ENCODE measurements at places on chromosomes 5 and 9.

GRCh38 chr5:58246461-58246944 lies 213.4 kb downstream of the PLK2 start:
- DNase-seq: no peak

- DNase-seq: no peak
Measured at GRCh38 chr9:127664678-127665507, 41.9 kb upstream of the CFAP157 start.

DNA sequence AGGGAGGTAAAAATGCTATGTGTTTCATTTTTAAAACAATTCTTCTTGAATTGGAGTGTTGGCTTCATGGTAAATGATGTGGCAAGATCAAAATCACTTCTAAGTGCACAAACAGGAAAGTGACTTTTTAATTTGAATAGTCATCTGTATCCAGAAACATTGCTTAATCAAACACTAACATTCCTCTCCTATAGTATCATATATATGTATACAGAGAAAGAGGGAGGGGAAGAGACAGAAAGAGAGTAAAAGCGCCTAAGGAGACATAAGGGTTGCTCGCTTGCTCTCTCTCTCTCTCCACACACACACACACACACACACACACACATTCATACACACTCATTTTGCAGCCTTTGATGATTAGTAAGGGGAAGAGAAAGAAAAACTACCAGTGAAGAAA lies 95.4 kb upstream of the PRDM9 start:
- DNase-seq: no peak

GRCh38 chr5:19099195-19099594 lies 888.8 kb downstream of the CDH18 start:
- DNase-seq: no peak

DNA sequence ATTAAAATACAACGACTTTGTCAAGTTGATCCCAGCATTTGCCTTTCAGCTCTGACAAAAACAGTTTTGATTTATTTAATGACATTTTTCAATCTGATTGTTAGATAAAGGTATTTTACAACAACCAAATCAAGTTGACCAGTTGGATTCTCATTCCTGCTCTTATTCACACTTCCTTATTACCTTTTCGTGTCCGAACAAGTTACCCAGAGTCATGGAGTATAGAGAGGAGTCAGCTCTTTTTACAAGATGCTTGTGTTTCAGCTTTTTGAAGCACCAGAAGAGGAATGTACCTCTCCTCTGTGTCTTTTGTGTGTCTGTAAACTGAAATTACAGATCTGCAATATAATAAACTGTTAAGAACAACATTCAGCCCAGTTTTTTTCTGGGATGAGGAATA lies 151.3 kb upstream of the TMEM161B start:
- no peak for DNase-seq

DNA sequence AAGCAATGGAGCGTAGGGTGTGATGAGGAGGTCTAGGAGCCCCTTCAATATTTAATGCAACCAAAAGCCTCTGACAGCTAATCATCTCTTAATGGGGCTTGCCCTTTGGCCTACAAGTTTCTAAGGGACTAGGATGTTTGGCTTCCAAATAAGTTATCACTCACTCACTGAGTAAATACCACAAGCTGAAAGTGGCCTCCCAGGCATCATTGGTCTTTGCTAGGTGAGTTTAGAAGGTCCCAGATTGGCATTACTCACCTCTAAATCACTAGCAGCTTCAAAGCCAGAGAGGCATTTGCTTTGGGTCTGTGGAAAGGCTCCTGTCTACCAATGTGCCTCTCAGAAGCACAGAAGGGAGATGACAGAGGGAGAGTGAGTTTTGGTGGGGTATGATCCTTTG lies 344.2 kb downstream of the NTRK2 start:
- DNase-seq: no peak
